Omental fat pad (tissue), 4 donors: ENCODE measurements at places on chromosomes 2 and 18.

DNA sequence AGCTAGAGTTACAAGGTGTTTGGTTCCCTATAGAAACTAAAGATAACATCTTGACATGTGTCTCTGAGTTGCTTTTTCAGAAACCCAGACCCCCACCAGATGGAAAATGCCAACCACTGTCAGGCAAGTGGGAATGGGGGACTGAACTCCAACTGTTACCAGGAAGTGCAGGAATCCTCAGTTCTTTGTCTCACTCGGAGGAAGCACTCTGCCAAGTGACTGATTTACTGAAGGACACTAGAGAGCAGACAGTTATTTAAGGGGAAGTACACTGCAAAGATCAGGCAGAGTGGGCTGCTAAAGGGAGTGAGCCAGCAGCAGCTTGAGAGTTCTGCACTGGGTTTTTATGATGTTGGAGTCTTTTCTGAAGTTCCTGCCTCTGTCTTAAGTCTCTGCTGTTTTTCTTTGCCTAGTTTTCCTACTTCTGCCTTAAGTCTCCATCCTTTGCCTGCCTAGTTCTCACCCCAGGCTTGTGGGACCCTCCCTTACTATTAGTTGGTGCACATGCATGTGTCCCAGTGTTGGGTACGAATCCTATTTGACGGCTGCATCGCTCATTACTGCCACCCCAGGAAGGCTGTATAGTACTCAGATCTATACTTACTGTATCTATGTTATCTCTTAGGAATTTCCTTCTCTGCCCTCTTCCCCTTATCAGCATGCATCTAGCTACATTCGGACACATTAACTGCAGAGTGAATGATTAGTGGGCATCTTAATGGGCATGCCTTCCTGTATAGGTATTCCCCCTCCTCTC, 97.1 kb downstream of the TEX51 start:
- DNase-seq: no peak

DNA sequence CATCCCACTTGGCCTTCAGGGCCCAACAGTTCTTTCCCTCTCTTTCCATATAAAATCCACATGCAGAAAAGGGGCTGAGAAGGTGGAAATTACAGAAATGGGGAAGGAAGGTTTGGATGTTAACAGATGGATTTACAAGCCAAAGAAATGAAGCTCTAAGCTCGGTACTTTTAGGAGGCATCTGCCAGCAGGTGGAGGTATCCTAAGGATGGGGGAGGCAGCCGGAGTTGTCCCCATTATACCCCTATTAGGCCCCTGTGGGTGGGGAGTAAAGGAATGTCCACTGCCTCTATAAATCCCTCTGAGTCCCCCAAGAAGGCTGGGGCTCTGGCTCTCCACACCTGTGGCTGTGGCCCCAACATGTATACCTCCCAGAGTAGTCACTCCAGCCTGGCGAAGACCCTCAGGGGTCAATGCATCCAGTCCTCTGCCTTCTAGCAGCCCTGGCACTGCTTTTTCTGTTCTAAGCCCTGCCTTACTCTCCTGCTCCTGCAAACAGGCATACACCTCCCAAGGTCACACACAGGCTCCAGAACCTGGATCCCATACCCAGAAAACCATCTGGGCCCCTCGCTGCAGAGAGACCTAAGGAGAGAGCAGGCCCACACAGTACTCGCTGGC, 1.2 kb downstream of the FBXO41 start:
- no peak for DNase-seq

- DNase-seq: no peak
These were observed 697.0 kb upstream of the HS6ST1 start for GRCh38 chr2:129015397-129016285.

DNA sequence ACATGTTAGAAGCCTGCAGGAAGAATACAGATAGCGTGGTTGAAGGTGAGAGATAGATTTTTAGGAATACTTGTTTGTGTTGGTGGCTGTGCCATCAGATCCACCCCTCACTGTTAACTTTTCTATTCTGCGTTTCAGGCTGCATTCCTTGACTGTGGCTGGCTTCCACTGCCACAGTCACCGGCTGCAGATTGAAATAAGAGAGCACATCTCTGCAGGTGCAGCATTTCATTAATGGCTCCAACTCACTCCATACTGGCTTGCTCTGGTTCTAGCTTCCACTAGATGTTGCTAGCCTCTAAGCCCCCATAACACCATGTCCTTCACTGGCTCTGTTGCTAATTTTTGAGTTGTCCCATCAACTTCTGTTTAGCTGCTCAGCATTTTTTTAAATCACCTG, 286.5 kb downstream of the CPS1 start:
- DNase-seq: no peak

DNA sequence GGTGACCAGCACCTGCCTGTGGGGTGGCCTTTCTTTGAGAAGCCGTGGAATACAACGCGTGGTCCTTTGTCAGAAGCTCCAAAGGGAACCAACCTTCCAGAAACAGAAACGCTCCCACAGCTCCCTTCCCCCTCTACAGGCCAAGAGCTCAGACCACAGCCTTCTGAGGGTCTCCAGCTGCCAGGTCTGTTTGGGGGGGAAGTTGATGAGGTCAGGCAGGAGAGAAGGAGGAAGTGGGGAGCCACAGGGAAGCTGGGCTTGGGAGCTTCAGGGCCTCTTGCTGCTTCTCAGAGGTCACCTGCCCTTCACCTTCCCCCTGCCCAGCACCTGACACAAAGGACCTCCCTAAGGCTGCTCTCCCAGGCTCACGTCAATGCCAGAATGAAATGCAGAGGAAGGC, 287.7 kb upstream of the ID2 start:
- no peak for DNase-seq

DNA sequence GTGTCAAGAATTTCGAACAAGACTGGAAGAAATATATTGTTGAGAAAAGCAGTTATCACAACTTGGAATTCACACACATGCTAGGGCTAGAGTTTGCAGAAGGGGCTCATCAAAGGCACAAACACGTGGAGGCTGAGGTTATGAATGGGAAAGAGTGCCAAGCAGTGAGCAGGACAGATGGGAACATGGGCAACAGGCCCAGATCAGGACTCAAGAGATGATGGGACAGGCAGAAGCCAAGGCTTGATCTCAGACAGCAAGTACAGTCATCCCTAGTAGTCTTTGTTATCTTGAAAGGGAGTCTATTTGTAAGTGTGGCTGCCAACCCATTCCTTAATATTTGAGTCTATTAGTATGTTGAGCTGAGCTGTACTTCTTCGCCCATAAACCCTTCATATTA, 22.2 kb upstream of the EPC2 start:
- no peak for DNase-seq

DNA sequence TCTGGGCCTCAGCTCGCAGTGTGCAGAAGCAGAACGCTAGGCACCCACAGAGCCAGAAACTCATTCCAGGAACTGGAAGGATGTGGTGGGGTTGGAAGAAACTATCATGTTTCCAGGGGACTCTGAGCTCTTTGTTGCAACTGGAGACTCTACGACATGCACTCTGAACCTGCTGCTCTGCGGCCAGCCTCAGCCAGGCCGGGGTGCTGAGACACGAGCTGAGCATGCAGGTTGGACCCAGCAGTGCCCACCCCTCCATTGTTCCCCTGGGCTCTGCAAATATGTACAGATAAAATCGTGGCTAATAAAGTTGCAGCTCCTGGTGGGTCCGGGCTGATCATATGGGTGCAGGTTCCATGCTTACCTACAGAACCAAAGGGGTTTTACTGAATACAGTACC, 37.6 kb upstream of the ARL4C start:
- DNase-seq: no peak

GRCh38 chr2:224401641-224402342, at the start of gene FAM124B:
Gene FAM124B (minus strand): TSS chr2:224402107. CDS start chr2:224401768, 339 bp downstream.
- DNase-seq: peak; percentile 36

- DNase-seq: no peak
These were observed 141.4 kb downstream of the SCG2 start for GRCh38 chr2:223460774-223461211.

GRCh38 chr18:35478520-35479435, 19.0 kb downstream of the INO80C start:
- no peak for DNase-seq

DNA sequence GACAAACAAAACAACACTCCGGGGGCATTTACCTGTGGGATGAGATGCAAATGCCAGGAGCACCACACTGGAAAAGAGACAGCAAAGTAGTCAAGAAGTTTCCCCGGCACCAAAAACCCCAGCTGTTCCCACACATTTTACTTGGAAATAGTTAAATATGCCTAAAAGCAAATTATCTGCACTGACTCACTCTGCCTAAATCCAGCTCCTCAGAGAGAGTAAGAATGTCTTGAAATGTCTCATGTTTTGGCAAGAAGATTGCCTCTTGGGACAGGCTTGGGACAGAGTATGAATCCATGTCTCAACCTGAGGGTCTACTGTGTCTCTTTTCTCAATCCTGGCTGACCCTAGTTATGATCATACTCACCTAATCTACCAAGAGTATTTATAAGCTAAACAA, 87.5 kb upstream of the RIOK3 start:
- DNase-seq: no peak

- DNase-seq: no peak
These were observed 44.3 kb upstream of the MRPL33 start for GRCh38 chr2:27727257-27727656.
